ENCODE measurements at places on chromosomes 7 and 10.

DNA sequence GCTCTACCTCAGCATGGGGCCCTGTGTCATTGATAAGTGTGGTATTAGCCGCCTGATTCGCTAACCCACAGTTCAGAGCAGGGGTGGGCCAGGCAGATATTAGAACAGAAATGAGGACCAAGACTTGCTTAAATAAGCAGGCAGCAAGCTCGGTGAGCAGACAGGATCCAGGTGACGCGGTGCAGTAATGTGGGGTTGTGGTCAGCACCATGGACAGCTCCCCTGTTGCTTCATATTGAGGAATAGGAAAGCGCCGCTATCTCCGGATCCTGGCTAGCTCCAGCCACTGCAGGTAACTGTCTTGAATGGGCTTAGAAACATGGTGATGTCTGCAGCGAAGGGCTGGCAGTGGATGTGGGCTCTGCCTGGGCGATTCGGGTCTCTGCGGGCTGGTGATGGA, 51.3 kb upstream of the GPR26 start:
- DNase-seq = peak; percentile 14

GRCh38 chr7:105830405-105831301, 45.7 kb downstream of the ATXN7L1 start:
- DNase-seq = peak; percentile 78

- no peak for DNase-seq
Measured at GRCh38 chr10:11007476-11008020, 10.1 kb upstream of the CELF2 start.

GRCh38 chr7:134276951-134277350, 39.8 kb downstream of the SLC35B4 start:
- no peak for DNase-seq

DNA sequence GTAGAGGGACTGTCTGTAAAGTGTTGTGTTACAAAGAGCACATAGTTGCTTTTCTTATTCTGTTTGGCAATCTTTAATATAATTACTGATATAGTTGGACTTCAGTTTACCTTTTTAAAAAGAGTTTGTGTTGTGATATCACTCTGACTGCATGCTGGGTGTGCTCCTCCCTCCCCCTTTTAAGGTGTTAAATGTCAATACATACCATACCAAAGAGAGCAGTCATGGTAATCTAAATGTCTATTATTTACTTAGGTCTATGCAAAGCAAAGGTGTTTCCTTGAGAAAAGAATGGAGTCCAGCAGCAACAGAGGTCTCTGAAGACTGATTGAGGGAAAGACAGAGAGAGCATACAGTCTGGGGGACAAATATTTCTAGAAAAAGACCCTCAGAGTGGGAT, 275.1 kb upstream of the NRP1 start:
- DNase-seq = no peak

- DNase-seq = no peak
Measured at GRCh38 chr10:70729763-70730357, 55.3 kb downstream of the TBATA start.

DNA sequence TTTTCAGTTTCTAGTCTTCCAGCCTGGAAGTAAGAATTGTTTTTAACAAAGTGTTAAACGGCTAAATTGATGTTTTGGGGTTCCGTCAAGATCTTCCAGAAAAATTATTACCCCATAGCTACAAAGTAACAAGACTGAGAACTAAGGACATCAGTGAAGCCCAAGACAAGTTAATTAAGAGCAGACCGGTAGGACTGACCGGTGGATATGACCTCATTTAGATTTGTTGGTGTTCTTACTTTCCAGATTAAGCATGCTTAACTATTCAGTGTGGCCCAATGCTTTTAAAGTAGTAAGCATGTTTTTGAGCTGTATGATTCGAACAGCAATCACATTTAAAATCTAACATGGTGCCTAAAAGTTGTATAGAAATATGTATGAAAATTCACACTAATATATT, 73.1 kb upstream of the RPA3 start:
- DNase-seq = no peak

GRCh38 chr7:21636694-21637093, 93.9 kb downstream of the DNAH11 start:
- no peak for DNase-seq

- DNase-seq = no peak
Measured at GRCh38 chr10:132544744-132545658, 7.4 kb downstream of the INPP5A start.

GRCh38 chr10:95850791-95851190, 57.0 kb upstream of the CC2D2B start:
- no peak for DNase-seq

GRCh38 chr7:88072715-88073055, 138.6 kb downstream of the ADAM22 start:
- no peak for DNase-seq

DNA sequence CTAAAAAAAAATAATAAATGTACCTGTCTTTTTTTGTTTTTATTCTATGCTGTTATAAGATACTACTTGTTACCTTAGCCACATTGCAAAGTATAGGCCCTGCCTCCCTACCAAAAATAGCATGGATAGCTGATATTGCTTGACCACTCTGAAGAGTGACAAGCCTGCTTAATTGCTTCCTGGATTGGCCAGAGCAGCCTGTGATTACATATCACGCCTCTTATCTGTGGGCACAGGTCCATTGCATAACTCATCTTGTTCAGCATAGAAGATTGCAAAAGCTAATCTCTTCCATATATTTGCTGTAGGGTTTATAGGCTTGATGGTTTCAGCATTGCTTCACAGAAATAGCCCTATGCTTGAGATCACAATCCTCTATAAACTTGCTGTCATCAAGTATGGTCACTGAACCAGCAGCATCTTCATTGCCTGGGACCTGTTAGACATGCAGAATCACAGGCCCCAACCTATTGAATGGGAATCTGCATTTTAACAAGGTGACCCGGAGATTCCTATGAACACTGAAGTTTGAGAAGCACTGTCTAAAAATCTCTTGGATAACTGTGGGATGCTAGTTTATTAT, 280.8 kb upstream of the CDC14C start:
- no peak for DNase-seq

DNA sequence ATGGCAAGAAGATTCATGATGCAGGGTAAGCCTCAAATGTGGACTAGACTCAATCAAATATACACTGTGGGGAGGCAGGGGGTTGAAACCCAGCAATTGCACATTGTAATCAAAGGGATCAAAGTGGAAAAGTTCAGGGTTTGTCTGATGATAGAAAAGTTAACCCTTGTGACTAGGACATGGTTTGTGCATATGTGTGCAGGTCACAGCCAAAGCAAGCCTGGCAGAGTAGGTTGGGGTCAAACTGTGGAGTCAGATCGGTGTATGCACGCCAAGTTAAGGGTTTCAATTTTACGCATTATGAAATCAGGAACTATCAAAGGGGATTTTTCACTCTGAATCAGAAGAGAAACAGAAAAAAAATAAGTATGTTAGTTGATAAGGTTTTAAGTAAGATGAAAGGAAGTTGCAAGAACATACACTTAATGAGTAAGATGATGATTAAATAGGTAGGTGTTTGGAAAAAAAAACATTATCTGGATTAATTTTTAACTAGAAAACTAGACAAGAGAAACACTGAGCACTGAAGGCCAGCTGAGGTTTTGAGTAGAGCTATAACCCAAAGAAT, 188.3 kb downstream of the DGKB start:
- no peak for DNase-seq

DNA sequence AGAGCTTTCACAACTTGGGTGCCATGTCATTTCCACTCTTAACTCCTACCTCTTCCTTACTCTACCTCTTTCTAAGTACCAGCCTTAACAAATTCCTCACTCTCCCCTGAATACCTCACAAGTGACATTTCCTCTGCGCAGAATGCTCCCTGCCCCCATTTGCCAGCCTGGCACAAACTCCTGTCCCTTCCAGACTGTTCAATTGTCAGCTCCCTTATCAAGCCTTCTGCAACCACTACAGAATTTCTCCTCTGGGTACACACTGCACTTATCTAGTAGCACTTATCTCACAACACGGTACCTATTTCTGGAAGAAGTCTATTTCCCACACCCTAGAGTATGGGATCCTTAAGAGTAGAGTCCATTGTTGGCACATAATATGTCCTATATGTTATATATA, 39.1 kb upstream of the ANAPC16 start:
- DNase-seq = no peak

DNA sequence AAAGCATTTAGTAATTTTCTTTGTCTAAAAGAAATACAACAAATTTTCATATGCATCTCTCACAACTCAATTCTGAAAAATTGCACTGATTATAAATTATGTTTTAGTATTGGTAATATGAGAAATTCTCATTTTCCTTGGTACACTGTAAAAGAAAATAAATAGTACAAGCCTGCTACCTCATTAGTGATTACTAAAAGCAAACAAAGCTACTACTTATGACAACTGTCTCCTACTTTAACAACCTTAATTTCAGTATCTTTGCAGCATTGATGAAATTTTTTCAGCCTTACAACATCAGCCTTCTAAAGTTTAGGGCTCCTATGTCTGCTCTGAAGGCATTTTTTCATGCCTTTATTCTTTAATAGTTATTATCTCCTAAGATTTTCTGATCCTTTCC, 65.7 kb downstream of the MINDY3 start:
- DNase-seq = no peak

DNA sequence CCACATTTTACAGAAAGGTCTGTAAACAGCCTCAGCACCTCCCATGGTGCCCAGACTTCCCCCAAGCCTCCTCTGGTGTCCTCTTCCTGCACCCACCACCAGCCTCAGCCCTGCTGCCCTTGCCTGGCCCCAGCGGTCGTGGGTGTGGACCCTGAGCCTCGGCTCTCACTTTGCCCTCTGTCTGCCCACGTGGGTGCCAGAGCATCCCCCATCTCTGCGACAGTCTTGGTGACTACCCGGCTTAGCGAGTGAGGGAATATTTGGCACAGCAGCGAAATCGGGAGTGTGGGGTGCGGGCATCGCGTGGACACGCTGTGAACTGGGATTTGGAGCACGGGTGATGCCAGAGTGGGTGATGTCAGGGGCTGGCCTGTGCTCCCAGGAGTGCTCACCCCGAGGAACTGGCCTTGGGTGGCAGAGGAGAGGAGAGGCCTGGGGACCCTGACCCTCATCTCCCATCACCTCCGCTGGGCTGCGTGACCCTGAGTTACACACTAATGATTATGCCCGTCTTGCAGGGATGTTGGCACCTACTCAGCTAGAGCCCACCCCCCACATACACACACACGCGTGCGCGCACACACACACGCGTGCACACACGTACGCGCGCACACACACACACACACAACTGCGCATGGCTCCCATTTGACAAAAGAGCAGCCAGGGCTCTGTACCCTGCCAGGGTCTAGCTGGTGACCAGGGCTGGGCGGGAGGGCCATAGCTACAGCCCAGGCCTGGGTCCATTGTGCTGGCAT, 8.7 kb downstream of the ELFN1 start:
- no peak for DNase-seq

- no peak for DNase-seq
Measured at GRCh38 chr10:117960345-117960935, 86.3 kb downstream of the RAB11FIP2 start.

DNA sequence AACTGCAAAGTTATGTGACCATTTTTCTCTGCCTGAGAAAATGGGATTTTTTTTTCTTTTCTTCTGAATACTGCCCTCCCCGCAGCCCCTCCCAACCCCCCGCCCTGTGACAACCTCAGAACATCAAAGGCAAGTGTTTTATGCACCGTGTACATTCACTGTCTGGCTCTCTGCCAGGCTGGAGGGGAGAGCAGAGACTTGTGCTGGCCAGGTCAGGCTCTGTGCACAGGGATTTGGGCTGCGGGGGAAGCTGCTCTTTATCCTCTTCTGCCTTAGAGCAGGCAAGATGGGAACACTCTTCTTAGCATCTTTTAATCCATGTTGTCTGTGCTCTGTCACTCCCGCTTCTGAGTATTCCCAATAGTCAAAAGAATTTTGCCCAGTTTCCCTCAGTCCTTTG, 195.1 kb downstream of the CCSER2 start:
- DNase-seq = no peak

- DNase-seq = no peak
Measured at GRCh38 chr7:2503056-2503941, 16.3 kb upstream of the LFNG start.

DNA sequence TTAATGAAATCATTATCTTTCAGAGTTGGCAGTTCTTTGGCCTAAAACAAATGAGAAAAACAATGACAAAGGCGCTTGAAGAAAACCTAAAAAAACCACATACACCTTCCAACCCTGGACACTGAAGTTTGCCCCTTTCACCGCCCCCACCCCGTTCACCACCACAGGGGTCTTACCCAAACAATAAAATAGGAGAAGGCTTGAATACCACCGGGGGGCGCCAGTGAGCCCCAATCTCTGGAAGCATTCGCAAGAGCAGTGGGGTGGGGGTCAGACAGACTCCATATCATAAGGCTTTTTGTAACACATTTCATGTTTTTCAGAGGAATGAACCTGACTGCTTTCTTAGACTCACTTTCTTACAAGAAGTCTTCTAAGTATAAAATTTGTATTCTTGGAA, 163.6 kb downstream of the PIP4K2A start:
- DNase-seq = peak; percentile 32

DNA sequence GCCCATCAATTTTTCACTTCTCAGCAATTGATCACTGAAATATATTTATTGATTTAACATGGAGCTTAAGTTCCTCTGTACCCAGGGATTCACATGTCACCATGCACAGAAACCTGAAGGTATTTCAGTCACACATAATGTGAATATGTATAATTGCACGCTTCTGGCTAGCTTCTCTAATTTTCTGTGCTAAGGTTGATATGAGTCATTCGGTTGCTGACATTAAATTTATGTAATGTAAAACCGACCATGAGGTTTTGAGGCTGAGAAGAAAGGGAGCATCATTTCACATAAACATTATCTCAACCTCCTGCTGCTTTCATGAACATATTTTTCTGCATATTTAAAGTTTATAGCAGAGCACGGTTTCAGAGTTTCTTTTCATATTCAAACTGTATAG, 381.0 kb upstream of the TPK1 start:
- DNase-seq = no peak

GRCh38 chr7:18370633-18371032, 124.9 kb upstream of the HDAC9 start:
- DNase-seq = no peak

DNA sequence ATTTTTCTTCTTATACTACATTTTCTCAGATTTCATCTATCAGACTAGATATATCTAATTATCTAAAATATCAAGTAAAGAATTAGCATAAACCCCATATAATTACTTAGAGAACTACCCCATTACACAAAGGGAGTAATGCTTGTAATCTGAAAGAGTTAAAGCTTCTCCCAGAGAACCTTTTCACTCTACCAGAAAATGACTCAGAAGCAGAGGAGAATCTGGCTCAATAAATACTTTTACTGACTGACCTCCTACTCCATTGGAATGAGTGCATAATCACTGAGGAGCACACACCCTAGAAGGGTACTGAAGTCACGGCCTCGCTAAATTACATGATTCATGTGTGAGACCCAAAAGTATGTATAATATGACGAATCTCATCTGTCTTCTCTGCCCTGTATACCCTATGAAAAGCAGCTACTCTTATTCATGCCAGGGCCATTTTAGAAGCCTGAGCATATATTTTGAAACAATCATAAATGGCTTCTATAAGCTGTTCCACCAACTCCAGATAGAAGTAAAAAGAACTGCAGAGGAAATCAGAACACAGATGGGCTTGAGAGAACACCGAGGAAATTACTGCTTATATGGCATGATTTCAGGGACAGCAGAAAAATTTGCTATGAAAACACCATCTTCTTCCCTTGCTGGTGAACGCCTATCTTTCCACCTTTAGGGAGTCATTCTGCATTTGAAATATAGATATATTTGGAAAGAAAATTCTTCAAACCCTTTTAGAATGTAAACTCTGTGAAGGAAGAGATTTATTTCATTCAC, 32.7 kb downstream of the DNMBP start:
- DNase-seq = peak; percentile 57

Measured in H54 (cell line).